ENCODE measurements at places on chromosomes 1 and 21. TPM values are rescaled to one million over a fixed set of nuclear protein-coding genes. Genes with fewer than 3 reads are reported as not detected.

Gene FOXE3
- not detected for total RNA-seq

Gene LENEP
- total RNA-seq, result 0.64 TPM

Gene GDAP2
- total RNA-seq, result 18.6 TPM

- DNase-seq, result no peak
These were observed 5.2 kb upstream of the PIK3C2B start for GRCh38 chr1:204499511-204500468.

Gene MMEL1
- total RNA-seq, result not detected

Gene C1orf159
- 17.8 TPM for total RNA-seq

GRCh38 chr1:207962716-207963426 lies 51.9 kb upstream of the CD34 start:
- DNase-seq, result no peak

GRCh38 chr21:44484498-44485253 lies 29.4 kb downstream of the LRRC3 start:
- DNase-seq, result no peak

GRCh38 chr1:69244211-69244610 lies 323.5 kb upstream of the LRRC7 start:
- no peak for DNase-seq

GRCh38 chr1:34113887-34114286 lies 51.1 kb downstream of the CSMD2 start:
- no peak for DNase-seq

Gene PSRC1
- 65.2 TPM for total RNA-seq

DNA sequence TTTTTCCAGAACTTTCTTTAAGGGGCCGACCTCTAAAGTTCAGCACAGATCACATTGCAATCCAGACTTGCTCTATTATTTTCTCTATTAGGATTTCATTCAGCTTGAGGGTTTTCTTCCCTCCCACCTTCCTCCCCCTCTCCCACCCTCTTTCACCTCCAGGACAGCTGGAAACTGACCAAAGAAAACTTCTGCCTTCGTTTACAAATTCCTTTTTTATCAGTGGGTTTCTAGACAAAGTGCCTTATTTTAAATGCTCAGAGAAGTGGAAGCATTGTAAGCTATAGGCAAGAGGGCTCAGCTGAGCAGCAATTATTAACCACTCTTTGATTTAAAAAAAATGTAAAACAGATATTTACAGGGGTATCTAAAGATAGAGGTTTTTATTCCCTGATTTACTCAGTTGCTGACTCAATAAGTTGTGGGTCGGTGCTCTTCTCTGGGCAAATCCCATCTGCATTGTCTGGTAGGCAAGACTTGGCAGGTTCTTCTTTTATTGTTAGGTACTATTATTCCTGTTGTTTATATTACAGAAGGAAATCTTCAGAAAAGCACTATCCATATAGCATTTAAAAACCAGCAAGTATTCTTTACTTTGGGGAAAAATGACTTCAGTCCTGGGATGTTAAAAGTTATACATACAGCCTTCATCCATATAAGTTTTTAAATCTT lies 277.0 kb upstream of the C1orf105 start:
- no peak for DNase-seq

Gene CITED4
- total RNA-seq, result 0.90 TPM

Gene DNAI4
- 0.30 TPM for total RNA-seq

Gene IL20
- not detected for total RNA-seq

GRCh38 chr1:88956003-88956402 lies 36.4 kb downstream of the KYAT3 start:
- DNase-seq, result no peak

DNA sequence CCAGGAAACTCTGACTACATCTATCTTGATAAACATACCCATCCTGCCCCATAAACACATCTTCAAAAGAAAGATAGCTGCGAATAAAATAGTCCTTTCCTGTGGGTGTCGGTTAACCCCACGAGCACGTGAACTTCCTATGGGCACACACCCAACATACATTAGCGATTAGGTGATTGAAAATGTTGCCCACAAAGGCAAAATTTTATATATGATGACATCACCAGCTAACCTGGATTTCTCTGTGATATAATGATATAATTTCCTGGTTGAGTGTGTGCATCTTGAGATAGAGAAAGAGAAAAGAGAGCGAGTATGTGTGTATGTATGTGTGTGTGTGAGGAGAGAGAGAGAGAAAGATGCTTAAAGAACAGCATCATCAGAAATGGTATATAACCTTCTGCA lies 296.1 kb downstream of the PTPRC start:
- DNase-seq, result no peak

- peak; percentile 93 for DNase-seq
These were observed 7.0 kb upstream of the POFUT2 start for GRCh38 chr21:45294509-45295291.

Gene ATP1A2
- not detected for total RNA-seq

GRCh38 chr1:151799179-151800022 lies 5.8 kb downstream of the LINGO4 start:
- no peak for DNase-seq

DNA sequence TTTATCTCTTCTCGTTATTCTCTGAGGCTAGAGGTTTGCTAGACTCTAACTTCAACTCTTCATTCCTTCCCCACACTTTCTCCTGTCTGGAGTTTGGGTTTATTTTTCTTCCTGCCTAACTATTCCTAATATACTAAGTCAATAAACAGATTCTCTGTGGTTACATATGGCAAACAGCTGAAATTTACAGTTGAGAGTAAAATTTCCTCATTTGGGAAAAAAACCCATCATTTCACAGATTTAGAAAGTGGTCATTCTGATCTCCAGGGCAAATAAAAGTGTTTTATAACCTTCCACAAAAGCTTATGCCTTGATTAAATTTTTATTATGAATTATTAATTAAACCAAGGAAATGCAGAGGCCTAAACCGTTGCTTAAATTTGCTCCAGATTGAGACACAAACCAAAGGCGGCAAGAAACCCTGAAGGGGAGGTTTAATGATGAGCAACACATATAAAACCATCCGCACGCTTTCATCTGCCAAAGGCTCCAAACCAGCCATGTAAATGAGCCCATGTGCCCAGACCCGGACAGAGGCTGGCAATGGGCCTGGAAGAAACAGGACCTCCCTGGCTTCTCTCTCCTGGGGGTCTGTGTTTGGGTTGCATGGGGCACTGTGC lies 201.7 kb upstream of the LMO4 start:
- DNase-seq, result no peak

All from HT1080 (cell line).